Tibial artery (tissue), 4 donors: ENCODE measurements at places on chromosomes 3 and 15.

GRCh38 chr15:32636908-32637567, 4.5 kb upstream of the SCG5 start:
- no peak for DNase-seq

GRCh38 chr3:48415251-48415953, 14.5 kb downstream of the PLXNB1 start:
- peak; percentile 56 for DNase-seq

- DNase-seq: no peak
Observed at GRCh38 chr3:71309342-71309741, 274.2 kb downstream of the FOXP1 start.

DNA sequence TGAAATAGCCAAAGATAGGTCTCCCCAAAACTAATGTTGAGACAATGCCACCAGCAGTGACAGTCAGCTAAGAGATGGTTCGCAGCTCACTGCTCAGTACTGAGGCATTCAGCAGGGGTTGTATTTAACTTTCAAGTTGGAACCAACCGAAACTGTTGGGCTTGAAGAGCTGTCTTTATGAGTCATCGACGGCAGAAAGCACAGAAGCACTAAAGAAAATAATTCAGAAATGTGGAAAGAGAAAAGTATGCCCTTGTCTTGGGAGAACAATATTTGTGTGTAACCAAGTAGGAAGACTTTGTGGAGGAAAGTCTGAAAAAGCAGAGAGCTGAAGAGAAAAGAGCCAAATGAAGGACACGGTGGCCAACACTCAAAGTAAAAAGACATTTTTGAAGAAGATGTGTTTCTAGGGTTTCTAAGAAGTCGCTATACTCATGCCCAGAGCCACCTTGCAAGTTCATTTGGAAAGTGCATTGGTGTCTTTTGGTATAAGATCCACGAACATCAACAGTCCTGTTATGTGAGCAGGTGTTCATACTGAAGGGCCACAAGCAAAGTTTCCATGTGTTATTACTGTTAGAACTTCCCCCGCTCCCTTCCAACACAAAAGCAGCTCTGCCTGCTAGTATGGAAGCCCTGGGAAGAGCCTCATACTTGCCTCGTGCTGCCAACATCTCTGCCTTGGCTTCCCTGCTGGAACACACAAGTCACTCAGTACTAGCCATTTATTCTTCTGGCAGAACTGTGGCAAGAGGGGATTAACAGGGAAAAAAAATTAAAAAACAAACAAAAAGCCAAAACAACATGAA, 4.1 kb upstream of the RARB start:
- no peak for DNase-seq

- no peak for DNase-seq
Observed at GRCh38 chr3:32601722-32602121, 31.1 kb upstream of the DYNC1LI1 start.
